ENCODE measurements at places on chromosomes 7 and 10.

GRCh38 chr10:116134322-116134721 is 138.7 kb downstream of the GFRA1 start:
- no peak for DNase-seq

DNA sequence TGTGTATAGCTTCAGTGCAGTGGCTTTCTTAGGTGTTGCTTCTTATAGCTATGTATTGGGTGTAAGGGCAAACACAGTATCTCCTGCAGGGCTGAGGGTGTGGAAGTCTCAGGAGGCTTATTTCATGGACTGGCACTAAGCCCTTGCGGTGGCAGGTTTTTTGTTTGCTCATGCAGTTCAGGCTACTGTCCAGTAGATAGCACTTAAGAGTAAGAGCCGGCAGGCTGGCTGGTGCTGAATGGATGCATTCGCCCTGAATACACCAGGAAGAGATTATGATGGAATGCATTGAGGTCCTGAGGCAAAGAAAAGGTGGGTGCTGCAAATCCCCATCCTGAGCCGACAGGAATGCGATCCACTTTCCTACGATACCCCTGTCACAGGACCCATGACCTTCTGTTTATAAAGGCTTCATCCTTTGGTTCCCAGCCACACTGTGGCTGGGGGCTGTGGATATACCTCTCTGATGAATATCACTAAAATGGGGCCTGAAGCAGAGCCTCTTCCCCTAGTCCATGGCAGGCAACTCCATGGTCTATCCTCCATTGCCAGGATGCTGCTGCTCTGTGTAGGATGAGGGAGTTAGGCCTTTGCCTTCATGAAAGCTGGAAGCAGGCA is 44.9 kb downstream of the ANXA8 start:
- DNase-seq, result no peak

GRCh38 chr7:38316733-38317360 is 43.4 kb upstream of the TARP start:
- DNase-seq, result no peak

GRCh38 chr7:25965405-25966123 is 186.4 kb upstream of the NFE2L3 start:
- no peak for DNase-seq

DNA sequence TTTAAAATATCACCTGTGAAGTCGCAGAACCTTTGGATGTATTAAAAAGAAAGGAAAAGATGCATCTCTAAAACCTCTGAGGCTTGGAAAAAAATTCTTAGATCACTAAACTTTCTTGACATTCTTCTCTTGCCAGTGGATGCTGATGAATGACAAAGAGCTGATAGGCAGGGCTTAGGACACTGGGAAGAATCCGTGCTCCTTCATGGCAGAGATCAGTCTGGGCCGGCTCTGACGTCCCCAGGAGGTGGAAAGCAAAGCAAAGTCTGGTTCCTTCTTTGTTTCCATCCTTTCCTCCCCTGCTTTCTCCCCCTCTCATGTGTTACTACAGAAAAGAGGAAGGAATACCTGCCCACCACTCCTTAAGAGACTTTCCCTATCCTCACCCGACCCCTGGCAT is 161.9 kb downstream of the PRKCQ start:
- no peak for DNase-seq

- DNase-seq, result no peak
Measured at GRCh38 chr10:110491346-110491745, 6.4 kb upstream of the DUSP5 start.

DNA sequence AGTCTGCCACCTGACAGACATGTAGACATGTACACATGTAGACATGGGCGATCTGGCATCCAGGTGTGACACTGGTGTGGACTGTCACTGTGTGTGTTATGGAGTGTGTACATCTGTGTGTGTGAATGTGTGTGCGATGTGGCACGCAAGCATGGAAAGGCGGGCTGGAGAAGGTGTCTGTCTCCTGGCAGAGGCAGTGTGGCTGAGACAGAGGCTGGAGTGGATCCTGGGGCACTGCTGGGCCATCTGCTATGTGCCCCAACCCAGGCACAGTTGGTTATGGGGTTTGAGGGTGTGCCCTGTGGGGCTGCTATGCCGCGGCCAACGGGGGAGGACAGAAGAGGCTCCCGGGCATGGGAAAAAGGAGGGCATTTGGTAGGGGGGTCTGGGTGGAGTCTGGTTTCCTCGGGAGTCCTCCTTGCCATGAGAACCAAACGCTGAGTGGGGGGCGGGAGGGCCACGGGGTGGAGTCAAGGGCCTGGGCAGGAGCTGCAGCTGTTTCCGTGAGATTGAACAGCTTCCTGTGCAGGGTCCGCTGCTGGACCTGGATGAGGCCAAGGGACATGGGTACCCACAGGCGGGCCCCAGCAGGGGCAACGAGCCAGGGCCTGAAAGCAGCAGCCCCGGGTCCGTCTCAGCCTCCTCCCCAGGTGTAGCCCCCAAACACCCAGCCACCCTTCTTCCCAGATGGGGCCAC is 1.3 kb downstream of the ELN start:
- DNase-seq, result no peak

- no peak for DNase-seq
Measured at GRCh38 chr7:131583430-131583829, 27.0 kb upstream of the PODXL start.

DNA sequence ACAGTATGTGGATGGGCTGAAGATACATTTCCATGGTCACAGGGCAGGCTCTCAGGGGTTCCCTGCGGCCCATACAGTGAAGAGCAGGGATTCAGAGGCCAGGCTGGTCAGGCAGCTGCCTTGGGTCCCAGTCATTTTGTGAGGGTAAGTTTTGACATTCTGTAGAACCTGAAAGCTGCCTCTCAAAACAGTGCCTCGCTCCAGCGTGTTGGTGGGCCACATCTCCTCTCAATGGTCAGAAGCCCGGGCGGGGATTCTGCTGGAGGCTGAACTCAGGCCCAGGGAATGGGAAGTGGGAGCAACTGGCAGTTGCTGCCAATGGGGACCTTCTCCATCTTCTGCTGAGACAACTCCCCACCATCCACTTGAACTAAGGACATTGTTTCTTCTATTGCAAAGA is 190.0 kb downstream of the PTPN20 start:
- no peak for DNase-seq

DNA sequence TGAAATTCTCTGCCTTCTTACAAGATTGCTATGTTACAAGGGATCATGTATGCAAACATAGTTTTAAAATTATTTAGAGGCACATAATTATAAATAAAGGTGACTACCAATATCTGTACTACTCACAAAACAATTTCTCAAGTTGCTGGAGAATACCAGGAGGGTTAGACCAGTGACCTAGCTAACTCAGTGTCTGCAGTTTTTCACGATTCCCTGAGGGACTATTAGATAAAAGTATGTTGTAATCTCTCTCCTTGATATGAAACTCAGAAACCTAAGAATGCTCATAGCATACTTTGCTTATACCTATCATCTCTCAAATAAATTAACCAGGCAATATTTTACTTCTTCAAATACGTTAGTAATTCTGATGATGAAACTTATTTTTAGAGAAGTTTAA is 534.0 kb upstream of the ANKRD30A start:
- DNase-seq, result no peak

DNA sequence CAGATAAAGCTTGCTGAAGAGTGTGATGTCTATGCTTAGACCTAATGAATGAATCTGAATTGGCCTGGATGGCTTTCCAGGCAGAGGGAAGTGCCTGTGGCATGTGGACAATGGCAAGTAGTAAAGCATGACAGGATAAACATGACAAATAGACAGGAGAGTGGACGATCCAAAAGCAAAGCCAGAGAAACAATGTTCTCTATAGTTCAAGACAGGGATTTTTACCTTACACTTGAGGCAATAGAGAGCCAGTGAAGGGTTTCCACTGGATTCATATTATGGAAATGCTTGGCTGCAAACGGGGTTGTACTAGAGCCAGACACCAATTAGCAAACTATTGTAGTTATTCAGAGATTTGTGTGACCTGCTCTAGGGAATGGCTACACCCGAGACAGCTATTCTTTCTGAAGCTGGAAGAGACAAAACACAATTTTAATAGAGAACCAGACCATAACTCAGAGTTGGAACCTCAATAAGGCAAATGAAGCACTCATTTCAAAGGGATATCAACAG is 2.3 kb downstream of the AGMO start:
- DNase-seq, result no peak

- DNase-seq, result no peak
Measured at GRCh38 chr7:31126976-31127375, 74.9 kb downstream of the ADCYAP1R1 start.

- DNase-seq, result no peak
Measured at GRCh38 chr10:79316671-79317431, 30.4 kb upstream of the PPIF start.

GRCh38 chr10:95841661-95842498 is 65.9 kb upstream of the CC2D2B start:
- DNase-seq, result no peak

DNA sequence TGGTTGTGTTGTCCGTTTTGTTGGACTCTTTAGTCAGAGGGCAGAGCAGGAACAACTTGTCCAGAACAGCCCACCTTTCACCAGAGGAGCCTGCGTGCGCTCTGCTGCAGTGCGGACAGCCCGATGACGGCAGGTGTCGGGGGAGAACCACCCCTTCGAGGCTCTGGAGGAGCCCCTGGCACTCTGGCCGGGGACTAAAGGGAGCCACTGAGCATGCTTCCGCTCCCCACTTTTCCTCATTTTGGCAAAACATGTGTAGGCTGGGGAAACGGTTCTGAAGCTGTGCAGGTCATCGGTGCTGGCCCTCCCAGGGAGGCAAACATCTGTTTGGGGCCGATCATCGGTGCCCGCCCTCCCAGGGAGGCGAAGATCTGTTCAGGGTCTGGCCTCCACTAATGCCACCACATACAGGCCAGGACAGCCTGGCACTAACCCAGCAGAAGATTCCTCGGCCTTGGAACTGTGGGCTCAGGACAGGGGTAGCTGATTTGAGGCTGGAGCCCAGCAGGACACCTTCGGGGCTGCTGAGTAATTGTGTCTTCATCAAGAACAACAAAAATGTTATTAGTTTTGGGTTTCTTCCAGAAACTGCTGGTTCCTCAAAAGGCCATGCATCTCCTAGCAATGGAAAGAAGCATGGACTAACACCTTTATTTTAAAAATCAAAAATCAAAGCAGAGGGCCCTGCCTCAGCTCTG is 124.4 kb upstream of the TCERG1L start:
- no peak for DNase-seq

GRCh38 chr7:131329176-131329570 is 1.5 kb downstream of the MKLN1 start:
- DNase-seq, result no peak

GRCh38 chr10:43679509-43679908 is 30.8 kb upstream of the ZNF32 start:
- DNase-seq, result peak; percentile 60

- no peak for DNase-seq
Measured at GRCh38 chr7:22900101-22900500, 77.5 kb upstream of the TOMM7 start.

DNA sequence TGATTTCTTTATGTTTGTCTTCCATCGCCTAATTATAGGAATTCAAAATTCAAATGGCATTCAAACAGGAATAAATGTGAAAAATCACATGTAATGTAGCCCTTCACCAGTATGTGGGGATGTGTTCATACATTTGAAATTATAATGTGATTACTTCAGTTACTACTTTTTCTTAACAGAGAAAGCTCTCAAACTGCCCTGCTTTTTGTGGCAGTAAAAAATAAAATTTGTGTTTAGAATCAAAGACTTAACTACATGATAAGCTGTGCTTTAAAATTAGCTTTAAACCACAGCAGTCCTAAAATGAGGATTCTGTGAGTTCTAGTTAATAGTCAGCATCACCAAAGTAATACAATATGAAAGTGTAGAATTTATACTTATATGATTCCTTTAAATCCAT is 7.8 kb upstream of the HERC4 start:
- no peak for DNase-seq

DNA sequence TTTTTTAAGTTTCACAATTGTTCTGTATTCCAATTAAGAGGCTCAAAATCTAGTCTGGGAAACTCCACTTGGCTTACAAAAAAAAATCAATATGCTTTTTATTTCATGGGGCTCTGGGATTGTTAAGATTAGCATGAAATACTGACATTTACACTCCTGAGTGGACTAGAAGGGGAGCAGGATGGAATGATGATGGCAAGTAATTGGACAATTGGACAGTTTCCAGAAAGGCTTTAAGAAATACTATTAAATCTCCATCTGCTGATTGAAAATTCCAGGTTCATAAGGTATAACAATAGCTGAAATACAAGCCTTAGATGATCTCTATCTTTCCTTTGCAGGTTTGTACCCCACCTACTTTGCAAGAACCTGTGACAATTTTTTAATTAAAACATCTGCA is 184.4 kb downstream of the LRRTM3 start:
- DNase-seq, result no peak

- DNase-seq, result no peak
Measured at GRCh38 chr7:103811997-103812396, 177.5 kb downstream of the RELN start.

DNA sequence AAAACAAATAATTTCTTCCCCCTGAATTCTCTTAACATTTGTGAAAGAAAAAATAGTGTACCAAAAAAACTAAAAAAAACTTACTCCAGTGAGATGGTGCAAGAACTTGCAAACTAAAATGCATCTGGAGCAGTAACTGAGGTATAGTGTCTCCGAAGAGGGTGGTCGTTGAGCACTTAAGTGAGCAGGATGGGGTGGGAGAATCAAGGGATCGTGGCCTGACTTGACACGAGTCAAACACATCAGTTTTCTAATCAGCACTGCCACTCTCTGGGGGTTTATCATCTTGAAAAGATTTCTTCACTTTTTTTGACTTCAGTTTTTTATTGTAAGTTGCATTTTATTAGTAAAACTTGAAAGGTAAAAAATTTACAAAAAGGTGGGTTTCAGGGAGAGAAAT is 2.5 kb downstream of the ZNF273 start:
- no peak for DNase-seq

- no peak for DNase-seq
Measured at GRCh38 chr7:77498659-77499379, 38.3 kb upstream of the PTPN12 start.

- no peak for DNase-seq
Measured at GRCh38 chr7:138980563-138981291, 462 bp downstream of the KIAA1549 start.

- DNase-seq, result no peak
Measured at GRCh38 chr10:131774681-131775085, 126.1 kb upstream of the PPP2R2D start.

- no peak for DNase-seq
Measured at GRCh38 chr7:15463801-15464666, 97.8 kb downstream of the AGMO start.

- DNase-seq, result no peak
Measured at GRCh38 chr10:74453169-74453568, 302.1 kb downstream of the ADK start.

- DNase-seq, result peak; percentile 21
Measured at GRCh38 chr10:24383681-24384106, 174.8 kb downstream of the KIAA1217 start.

DNA sequence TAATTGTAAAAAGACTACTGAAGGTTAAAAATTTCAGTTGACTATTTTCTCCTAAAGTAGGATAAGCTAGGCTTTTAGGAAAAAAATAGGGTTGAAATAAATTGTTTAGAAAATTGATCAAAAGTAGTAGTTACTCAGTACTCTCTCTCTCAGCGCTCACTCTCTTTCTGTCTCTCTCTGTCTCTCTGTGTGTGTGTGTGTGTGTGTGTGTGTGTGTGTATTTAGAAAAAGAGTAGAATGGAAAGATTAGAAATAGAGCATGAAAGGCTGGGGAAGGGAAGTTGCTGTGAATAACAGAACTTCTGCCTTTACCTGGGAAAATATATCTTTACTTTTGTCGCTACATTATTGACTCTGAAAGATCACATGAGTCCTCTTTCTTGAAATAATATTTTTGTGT is 20.6 kb downstream of the ADK start:
- no peak for DNase-seq

- DNase-seq, result no peak
Measured at GRCh38 chr7:18387191-18387735, 108.3 kb upstream of the HDAC9 start.

Measured in anterior cingulate cortex (tissue), 58 donors.